HS-5 (cell line): ENCODE measurements at places on chromosomes 2 and 18.

- no peak for DNase-seq
These were observed 9.3 kb upstream of the STAT1 start for GRCh38 chr2:191023235-191023679.

GRCh38 chr2:62784341-62784740 is 78.8 kb downstream of the EHBP1 start:
- no peak for DNase-seq

- DNase-seq: no peak
These were observed at the start of gene CCDC102B for GRCh38 chr18:68797871-68798270. TSS of gene CCDC102B (plus strand) at chr18:68798080. CDS start at chr18:68836764, 38,684 bp downstream.

GRCh38 chr18:76429262-76430126 is 65.5 kb downstream of the ZNF516 start:
- DNase-seq: no peak

DNA sequence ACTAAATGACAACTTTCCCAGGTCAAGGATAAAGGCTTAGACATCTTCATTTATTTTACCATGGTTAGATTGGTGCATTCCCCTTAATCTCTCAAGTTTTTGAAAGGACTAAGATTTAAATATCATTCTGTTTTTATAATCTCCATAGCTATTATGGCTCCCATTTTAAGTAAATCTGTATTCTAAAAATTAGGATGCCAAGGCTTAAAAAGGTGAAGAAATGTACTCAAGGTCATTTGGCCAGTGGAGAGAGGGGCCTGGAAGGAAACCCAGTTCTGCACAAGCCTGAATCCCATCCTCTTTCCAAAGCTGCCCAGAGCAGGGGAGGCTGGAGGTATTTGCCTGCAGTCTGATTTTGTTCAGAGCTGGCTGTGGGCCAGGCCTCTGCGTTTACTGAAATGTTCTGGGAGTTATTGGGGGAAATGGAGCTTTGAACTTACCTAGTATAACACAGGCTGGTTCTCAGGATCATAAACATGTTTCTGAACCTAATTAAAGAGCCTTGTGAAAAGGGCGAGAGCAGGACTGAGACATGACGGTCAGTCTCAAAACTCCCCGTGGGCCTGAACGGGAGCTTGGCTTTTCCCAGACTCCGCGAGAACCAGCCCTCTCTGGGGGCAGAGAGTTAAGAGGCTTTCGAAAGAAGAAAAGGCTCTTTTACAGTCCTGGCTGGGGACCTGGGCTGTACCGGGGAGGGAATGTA is 85.6 kb downstream of the DDX1 start:
- no peak for DNase-seq
